ENCODE measurements at places on chromosomes 6 and 20.

DNA sequence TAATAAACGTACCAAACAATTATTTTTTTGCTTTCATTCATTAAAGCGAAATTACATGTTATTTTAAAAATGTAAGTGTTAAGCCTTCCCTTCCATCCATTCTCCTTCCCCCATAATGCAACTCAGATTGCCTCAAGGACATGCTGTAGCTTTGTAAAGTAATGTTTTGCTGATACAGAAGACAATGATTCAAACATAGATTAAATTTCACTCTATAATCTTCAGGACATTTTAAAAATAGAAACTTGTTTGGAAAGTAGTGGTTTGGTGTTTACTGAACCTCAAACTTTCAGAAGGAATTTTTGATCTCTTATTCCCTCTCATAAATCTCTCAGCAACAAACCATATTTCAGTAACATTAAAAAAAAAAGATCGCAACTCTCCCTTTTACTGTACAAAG lies 350.9 kb upstream of the HSF2 start:
- no peak for DNase-seq

DNA sequence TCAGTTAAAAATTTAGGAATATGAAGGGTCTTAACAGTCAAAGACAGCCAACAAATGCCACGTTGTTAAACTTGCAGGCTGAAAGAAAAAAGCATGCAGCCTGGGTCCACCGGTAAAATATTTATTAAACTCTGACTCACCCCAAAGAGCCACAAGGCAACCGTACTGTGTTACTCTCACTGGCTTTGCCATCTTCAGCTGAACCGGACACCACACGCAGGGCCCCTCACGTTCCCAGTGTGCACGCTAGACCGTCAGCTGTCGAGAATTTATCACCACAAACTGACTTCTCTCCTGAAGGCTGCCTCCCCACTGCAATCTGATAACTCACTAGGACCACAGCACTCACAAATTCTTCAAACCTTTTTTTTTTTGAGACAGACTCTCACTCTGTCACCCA lies 30.7 kb downstream of the HUS1B start:
- DNase-seq = no peak

- DNase-seq = no peak
Measured at GRCh38 chr6:117506180-117506835, 23.8 kb downstream of the DCBLD1 start.

DNA sequence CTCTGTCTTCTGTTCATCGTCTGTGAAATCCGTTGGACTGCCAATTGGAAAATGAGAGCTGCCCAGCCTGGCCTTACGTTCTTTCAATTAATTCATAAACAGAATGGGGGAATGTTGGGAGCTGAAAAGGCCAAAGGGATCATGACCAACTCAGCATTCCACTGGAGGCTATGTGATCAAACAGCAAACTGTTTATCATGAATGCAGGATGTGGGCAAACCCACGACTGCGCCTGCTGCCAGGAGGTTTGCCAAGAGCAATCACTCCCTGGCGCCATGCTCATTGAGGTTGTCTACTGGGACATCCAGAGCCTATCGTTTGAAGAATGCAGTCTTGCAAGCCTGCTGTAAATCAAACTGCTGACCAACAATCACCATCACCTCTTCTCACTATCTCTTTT lies 9.3 kb upstream of the FKBP1A start:
- DNase-seq = no peak

DNA sequence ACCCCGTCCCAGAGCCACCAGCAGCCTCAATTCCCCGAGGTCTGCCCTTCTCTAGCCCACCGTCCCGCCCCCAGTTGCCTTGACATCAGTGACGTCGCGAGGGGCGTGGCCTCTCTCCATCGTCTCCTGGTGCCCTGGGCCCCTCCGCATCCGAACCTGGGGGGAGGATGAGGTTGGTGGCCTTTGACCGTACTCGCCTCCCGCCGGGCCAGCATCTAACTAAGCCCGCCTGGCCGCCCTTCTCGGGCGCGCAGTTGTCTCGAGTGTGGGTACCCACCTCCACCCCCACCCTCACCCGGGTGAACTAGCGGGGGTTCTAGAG lies 5.5 kb upstream of the ARMC12 start:
- DNase-seq = peak; percentile 96

- no peak for DNase-seq
Measured at GRCh38 chr6:81683912-81684311, 68.6 kb downstream of the TENT5A start.

DNA sequence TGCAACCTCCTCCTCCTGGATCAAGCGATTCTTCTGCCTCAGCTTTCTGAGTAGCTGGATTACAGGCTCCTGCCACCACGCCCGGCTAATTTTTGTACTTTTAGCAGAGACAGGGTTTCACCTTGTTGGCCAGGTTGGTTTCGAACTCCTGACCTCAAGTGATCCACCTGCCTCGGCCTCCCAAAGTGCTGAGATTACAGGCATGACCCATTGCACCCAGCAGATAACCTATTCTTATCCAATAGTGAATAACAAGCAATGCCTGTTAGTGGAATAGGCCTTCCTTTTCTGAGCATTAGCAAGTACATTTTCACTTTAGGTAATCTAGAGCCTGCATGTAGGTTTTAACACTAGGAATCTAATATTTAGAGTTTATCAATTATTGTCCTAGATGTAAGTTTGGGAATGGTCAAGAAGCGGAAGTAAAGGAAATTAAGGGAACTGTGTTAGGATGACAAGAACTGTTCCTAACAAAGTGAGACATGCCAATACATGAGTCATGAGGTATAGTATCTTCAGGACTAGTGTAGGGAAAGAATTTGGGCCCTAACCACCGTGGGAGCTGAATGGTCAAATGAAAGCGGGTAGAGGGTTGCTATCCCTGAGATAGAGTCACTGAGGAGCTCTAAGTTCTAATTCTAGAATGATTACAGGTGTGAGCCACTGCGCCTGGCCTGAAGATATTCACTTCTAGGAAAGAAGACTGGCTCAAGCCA lies 15.0 kb downstream of the BLTP3A start:
- DNase-seq = no peak

GRCh38 chr6:105051941-105052471 lies 95.1 kb downstream of the LIN28B start:
- DNase-seq = no peak

DNA sequence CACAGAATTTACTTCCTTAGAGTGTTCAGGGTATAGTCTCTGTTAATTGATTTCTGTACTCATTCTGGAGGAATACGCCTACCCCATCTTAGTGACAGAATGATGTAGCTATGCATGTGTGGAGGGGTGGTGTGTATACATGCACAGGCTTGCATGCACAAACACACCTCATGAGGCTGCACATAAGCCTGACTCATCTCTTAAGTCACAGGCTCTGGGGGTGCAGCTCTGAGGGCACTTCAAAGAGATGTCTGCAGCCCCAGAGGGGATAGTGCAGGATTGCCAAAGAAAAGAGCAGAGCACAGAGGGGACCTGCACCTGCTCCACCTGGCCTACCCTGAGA lies 24.6 kb downstream of the TBX18 start:
- DNase-seq = no peak

DNA sequence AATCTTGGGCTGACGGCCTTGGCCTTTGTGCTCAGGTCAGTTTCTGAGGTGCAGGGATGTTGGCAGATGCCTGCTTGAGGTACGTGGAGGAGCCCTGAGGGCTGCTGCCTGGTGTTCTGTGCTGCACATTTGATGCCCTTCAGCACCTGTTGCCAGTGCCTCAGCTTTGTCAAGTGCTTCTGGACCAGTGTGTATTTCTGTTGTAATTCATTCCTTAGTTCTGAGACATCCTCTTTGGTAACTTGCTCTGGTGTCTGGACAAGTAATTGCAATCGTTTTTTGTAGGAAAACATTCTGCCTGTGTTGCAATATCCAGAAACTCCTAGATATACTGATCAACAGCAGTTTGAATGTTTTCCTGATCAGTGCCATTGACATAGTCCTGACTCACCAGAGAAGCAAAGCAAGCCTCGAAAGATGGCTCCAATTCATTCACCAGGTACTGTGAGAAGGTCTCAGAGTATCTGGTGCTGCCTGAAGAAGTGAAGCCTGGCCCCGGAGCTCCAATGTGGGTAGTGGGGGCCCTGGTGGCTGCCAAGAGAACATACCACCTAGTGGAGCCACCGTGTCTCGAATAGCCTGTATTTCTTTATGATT lies 26.7 kb downstream of the ZNF337 start:
- no peak for DNase-seq

DNA sequence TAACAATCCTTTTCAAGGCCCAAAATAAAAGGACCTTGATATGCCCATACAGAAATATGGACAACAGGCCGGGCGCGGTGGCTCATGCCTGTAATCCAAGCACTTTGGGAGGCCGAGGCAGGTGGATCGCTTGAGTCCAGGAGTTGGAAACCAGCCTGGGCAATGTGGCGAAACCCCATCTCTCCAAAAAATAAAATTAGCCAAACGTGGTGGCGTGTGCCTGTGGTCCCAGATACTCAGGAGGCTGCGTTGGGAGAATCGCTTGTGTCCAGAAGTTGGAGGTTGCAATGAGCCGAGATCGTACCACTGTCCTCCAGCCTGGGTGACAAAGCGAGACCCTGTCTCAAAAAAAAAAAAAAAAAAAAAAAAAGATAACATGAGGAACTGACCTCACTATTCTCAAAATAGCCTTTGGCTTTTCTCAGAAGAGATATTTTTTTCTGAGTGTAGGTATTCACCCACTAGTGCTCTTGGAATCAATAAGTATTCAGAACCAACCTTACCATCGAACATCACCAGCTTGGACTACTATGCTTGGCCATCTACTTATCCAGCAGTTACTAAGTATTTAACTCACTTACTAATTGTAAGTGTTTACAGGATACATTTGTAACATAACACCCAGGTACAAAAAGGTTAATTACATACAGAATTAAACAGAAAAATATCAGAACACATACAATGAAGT lies 99.2 kb downstream of the OR2B2 start:
- no peak for DNase-seq

- no peak for DNase-seq
Measured at GRCh38 chr20:17807651-17808050, 107.9 kb downstream of the BANF2 start.

- peak; percentile 57 for DNase-seq
Measured at GRCh38 chr6:37308069-37308815, 45.5 kb upstream of the RNF8 start.

- DNase-seq = no peak
Measured at GRCh38 chr6:112044196-112044595, 9.7 kb upstream of the CCN6 start.

GRCh38 chr6:55304747-55305146 lies 22.5 kb upstream of the GFRAL start:
- no peak for DNase-seq

DNA sequence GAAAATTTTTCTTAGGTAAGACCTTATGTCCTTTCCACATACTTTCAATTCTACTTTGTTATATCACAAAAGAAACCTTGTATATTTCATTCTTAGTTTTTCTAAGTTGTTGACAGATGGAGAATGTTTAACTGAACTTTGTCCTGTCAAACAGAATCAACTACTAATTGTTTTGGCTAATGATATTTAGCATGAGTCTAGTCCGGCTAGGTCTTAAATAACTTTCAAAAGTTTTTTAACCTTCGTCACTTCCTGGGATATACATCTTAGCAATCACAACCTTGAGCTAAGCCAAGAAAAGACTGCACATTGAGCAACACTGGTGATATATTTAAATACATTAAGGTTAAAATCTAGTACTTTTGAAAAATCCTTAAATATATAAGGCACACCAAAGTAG lies 62.9 kb upstream of the RUNX2 start:
- no peak for DNase-seq

DNA sequence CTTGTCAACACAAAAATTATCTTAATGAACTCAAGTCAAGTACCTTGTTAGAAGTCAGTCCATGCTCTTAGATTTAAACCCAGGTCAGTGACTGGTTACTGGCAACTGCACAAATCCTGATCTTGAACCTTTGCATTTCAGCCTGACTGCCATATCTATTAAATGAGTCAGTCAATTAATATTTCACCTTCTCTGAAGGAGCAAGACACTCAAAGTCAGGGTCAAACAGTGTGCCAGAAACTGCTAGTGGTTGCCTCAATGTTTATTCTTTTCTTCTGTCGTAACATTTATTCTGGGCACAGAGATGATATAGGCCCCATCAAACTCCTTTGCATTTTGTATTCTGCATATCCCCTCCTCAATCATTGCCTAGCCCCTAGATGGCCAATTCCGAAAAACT lies 193.9 kb upstream of the MOCS1 start:
- no peak for DNase-seq

DNA sequence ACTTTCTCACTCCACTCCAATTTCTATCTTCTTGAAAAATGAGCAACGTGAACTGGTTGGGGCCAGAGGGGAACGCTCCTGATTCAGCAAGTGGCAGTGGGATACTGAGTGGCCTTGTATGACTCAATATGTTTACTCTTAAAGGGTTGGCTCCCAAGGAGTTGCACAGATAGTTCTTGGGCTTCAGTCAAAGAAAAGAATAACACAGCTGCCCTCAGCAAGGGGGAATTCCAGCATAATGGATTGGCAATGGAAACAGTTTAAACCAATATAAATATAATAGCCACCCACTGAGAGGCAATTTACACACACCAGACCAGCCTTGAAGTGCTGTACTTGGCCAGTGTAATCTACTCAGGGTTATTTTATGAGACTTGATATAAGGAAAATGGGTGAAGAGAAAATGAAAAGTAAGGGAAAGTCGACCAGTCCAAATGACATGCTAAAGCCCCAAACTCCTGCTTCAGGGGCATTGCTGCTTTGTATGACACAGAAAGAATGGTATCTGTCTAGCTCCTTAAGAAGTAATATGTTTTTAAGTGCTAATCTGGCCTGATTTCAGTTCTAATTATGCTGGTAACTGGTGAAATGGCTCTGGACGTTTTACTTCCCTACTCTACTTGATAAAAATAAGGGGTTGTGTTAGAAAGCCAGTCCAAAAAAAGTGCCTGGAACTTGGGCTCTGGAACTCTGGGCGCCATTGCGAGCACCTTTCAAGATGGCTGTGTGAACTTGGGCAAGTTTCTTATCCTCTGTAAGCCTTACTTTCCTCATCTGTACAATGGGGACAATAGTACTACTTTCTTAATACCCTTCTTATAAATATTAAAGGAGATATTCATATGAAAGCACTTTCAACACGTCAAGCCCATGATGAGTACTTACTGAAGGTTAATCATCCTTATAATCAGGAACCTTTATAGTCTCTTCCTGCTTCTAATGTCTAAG lies 712.9 kb upstream of the MAP3K7 start:
- no peak for DNase-seq

DNA sequence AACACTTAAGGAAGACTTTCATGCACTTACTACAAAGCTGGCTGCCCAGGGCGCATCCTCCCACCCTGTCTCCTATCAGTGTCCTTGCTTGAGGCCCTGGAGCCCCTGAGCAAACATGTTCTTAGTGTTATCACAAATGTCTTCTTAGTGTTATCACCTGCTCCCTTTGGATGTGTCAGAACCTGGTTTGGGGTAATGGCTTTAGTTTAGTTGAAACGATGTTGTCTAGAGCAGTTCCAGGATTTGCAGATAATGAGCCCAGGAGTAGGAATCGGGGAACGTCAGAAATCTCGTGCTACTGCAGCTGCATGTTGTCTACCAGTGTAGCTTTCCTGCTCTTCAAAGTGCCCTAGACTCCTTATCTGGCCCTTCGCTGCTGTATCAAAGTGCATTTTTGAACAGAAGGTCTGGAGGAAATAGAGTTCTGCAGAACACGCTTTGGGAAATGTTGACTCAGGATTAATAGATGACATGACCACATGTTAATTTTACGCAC lies 69.6 kb downstream of the PHACTR2 start:
- DNase-seq = no peak

- no peak for DNase-seq
Measured at GRCh38 chr6:88867841-88868731, 95.3 kb downstream of the RNGTT start.

GRCh38 chr20:2519115-2519809 lies 10.5 kb upstream of the ZNF343 start:
- DNase-seq = no peak
